Occipital lobe (tissue), 3 donors: ENCODE measurements at places on chromosomes 4 and X.

GRCh38 chr4:72352711-72353110 is 216.3 kb downstream of the ADAMTS3 start:
- DNase-seq: no peak

GRCh38 chr4:20645236-20645635 is 55.0 kb upstream of the PACRGL start:
- no peak for DNase-seq

DNA sequence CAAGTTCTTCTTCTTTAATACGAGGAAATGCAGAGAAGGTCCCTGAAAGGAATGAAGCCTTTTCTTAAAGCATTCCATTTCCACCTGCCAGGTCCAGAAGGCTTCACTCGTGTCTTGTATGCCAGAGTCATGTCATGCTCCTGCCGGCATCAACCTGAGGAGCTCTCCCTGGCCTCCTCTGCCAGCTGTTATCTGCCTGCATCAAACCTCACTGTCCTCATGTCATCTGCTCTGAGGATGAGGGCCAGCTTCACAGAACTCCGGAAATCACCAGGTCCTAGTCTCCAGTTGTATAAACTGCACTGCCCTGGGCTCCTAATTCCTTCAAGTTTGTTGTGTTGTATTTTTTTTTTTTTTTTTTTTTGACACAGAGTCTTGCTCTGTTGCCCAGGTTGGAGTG is 20.0 kb upstream of the S100G start:
- DNase-seq: no peak

DNA sequence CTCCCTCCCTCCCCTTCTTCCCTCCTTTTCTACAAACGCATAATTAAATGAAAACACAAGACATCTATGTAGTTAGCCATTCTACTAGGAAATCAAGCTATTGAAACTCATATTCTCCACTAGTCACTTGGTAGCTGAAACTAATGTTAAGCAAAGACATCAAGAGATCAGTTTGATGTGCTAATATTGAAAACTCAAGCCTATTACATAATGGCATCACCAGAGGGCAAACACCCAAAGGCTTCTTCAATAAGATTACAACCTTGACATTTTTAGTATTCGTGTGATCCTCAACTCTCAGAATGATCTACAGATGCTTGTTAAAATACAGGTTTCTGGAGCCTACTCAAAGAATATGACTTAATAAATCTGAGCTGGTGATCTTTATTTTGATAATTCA is 6.2 kb upstream of the GUCY1A1 start:
- no peak for DNase-seq

- DNase-seq: no peak
Observed at GRCh38 chr4:8771666-8772065, 100.0 kb downstream of the HMX1 start.

- no peak for DNase-seq
Observed at GRCh38 chr4:182575225-182575624, 332.0 kb downstream of the TENM3 start.

- no peak for DNase-seq
Observed at GRCh38 chr4:177569434-177569833, 127.2 kb upstream of the AGA start.

DNA sequence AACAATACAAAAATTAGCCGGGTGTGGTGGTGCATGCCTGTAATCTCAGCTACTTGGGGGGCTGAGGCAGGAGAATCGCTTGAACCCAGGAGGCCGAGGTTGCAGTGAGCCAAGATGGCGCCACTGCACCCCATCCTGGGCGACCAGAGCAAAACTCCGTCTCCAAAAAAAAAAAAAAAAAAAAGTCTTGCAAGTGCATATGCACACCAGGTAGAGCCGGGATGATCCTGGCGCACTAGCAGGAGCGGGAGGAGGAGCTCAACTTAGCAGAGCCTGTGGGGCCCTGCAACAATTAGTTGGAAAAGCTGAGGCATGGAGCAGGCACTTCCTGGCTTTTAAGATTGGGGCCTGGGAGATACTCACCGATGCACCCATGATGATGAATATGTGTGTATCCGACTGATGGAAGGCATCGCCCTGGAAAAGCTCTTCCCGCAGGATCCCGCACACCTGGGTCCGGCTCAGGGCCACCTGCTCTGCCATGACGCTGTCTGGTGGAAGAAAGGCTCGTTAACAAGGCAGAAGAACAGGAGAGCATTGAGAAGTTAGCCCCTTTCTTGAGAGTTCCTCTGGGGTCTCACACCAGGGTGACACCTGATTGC is 872 bp downstream of the G6PD start:
- no peak for DNase-seq

DNA sequence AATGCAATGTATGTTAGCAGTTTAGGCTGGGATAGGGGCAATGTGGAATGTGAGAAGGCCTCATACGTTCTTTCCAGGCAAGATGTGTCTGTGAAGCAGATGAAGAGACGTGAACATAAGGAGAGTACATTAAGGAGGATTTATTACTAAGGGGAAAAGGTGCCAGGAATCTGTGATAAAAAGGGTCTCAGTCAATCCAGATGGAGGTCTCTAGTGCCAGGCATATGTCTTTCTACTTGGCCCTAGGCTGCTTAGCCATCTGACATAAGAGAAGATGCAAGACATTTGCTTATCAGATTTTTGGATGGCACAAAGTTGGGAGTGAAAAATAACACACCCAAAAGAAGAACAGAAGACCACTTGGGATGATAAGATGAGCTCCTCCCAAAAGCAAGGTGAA is 93.0 kb upstream of the PRKG2 start:
- DNase-seq: no peak

- no peak for DNase-seq
Observed at GRCh38 chrX:48833542-48834138, 1.8 kb downstream of the PCSK1N start.

DNA sequence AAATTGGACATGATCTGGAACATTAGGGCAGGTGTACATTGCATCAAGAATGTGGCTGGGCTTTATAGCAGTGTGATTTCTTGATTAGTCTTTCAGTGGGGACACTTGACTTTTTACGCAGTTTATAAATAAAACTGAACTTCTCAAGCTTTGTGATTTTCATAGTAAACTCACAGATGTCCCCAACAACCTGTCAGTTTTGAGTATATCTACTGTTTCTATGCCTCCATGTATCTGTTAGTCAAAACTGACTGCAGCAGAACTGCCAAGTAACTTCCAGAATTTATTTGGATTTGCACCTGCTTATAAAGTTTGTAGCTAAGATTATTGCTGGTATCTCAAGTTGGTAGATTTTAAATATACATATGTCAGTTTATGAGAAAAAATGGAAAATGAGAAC is 20.0 kb downstream of the PTTG2 start:
- no peak for DNase-seq

DNA sequence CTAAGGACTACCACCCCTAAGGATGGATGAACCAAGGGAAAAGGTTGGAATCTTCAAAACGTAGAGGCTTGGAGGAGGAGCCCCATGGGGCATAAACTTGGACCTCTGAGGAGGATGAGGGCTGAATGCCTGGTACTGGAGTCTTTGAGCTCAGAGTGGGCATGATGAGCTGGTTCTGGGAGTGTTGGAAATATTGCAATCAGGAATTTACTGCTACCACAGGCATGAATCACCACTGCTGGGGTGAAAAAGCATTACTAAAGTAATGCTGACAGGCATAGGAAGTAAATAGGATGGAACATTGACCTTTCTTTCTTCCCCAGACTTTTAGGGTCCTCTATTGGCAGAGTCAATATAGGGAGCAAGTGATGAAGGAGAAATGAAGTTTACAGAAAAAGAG is 105.8 kb upstream of the RPS6KA3 start:
- DNase-seq: no peak

GRCh38 chr4:154953691-154954090 is 172.6 kb downstream of the RBM46 start:
- DNase-seq: no peak

GRCh38 chrX:15988661-15989603 is 134.3 kb upstream of the AP1S2 start:
- DNase-seq: no peak

- no peak for DNase-seq
Observed at GRCh38 chrX:9343971-9344370, 120.9 kb upstream of the TBL1X start.

GRCh38 chr4:177396352-177396751 is 45.9 kb downstream of the AGA start:
- DNase-seq: no peak

DNA sequence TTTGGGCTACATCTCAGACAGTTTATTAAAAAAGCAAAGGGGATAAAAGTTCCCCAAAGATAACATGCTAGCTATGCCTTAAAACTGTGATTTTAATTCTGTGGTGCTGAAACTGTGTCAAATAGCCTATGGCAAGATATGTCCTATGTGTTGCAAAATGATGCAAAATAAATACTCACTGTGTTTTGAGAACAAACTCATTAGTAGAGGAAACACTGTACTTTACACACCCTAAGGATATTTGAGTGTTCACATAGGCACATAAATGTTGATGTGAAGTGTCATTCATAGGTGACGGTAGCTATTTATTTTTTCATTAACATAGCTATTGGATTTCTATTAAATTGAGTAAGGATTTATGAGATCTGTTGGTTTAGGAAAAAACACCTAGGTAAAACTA is 351.9 kb downstream of the FAT4 start:
- DNase-seq: no peak

- no peak for DNase-seq
Observed at GRCh38 chr4:82776925-82777542, 21.6 kb downstream of the SCD5 start.

GRCh38 chr4:54493862-54494261 is 163.9 kb upstream of the KIT start:
- no peak for DNase-seq

GRCh38 chrX:9339603-9340491 is 125.0 kb upstream of the TBL1X start:
- no peak for DNase-seq

DNA sequence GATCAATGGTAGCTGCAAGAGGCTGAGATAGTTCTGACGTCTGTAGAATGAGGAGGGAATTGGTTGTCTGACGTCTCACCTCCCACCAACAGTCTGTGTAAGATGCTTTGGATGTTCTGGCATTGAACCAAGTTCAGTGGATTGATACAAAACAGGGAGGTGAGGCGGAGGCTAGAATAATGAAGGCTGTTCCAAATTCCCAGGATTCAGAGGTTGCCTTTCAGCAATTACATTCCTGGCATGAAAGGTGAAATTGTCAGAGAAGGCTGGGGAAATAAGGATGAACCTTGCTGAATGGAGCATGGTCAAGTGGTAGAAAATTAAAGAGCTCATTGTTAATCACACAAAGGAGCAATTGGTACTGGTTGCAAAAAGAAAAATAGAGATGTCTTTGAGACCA is 241.6 kb downstream of the FBXW7 start:
- DNase-seq: no peak

GRCh38 chr4:160709026-160709425 is 1454.8 kb downstream of the FSTL5 start:
- no peak for DNase-seq

DNA sequence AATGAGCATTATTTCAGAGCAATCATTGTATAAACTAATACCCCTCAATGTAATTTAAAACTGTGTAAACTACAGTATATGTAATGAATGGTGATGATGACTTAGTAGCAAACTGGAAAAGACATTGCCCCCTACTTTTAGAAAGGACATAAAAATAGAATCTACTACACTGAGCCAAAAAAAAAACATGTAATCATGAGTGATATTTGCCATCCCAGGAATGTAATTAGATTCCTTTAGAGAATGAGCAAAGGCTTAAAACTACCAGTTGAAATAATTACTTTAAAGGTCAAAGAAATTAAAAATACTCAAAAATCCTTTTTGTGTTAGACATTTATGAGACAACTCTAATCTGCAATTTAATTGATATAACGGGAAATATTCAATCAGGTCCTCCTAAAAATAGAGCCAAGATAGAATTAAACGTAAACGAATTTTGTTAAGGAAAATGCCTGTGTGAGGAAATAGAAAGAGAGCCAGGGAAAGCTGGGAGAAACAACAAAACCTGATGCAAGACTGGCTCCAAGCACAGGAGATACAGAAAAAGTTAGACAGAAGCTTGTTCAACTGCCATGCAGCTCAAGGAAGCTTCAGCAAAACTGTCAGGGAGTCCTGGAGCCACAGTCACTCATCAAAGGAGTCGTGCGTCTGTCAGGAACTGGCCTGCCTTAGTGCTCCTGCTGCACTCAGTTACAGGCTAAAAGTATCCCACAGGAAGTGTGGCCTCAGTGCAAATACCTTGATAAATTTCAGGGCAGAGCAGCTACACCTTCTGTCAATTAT is 655.7 kb upstream of the INTU start:
- DNase-seq: no peak

- no peak for DNase-seq
Observed at GRCh38 chrX:102958794-102959193, 21.7 kb downstream of the RAB40AL start.

- no peak for DNase-seq
Observed at GRCh38 chr4:985123-985830, 1.6 kb upstream of the IDUA start.

DNA sequence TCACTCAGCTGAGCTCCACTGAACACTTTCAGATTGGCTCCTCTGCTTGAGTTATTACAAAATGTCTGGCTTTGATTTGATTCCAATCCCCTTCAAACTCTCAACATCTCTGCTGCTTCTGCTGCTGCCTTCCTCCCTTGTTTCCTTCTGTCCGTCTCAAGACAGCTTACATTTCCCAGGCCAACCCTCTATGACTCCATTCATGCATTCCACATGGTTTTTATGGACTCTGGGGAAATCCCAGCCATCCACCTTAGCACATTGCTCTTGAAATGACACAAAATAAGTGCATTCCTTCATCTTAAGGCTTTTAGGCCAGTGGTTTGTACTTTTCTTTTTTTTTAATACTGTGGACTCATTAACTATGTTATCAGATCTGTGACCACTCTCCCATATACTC is 68.5 kb upstream of the TMEM164 start:
- no peak for DNase-seq
